ENCODE measurements at places on chromosomes 7 and 10.

DNA sequence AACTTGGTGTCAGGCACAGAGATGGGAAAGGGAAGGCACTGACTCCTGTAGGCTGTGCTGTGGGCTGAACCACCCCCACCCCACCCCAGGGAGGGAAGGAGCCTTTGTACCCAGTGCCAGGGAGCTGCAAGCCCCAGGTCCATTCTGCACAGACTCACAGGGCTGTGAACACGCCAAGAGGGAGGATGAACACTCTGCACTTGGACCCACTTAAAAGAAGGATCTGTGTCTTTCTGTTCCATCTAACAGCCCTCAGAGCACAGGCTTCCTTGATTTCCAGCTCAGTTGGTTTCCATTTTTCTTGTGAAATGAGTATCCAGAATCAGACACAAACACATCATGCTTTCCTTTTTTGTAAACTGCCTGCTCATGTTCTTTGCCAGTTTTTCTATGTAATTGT lies 84.9 kb downstream of the GRB10 start:
- DNase-seq = no peak

- no peak for DNase-seq
Measured at GRCh38 chr7:36777855-36778254, 53.6 kb upstream of the AOAH start.

- DNase-seq = no peak
Measured at GRCh38 chr7:121167971-121168370, 160.8 kb upstream of the WNT16 start.

DNA sequence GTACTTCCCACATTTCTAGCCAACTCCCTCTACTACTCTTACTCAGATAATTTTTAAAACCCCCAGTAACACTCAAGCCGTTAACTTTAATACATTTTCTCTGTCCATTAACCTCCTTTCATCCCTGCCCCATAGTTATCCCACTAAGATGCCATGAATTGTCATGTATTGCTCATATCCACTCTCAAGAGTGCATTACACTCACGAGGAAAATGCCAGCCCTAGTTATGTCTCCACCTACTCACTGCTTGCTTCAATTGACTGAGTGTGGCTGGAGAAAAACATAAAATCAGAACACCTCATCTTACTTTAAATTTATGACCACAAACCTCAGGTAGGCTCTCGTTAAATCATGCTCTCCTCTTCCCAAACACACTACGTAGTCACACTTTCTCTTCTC lies 324.1 kb upstream of the NPSR1 start:
- DNase-seq = no peak

GRCh38 chr10:120495226-120496009 lies 38.4 kb downstream of the PLPP4 start:
- DNase-seq = no peak

DNA sequence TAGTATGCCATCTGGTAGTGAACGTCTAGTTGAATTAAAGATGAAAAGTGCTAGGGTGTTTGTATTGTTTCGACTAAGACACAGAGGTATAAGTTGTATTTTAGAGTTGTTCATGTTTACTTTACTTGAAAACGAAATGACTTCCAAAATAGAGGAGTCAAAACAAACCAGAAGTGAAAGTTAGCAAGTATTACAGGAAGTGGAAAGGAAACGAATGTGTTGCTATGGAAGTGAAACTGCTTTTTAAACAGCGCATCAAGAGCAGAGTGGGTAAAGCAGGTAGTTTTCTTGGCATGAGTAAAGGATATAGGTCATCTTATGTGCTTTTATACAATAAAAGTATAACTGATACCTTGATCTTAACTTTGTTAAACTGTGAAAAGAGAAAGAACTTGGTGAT lies 20.0 kb upstream of the GALNTL5 start:
- DNase-seq = no peak

- no peak for DNase-seq
Measured at GRCh38 chr7:23529262-23529859, 2.4 kb downstream of the TRA2A start.

GRCh38 chr7:50209461-50210135 lies 94.9 kb upstream of the IKZF1 start:
- DNase-seq = no peak

DNA sequence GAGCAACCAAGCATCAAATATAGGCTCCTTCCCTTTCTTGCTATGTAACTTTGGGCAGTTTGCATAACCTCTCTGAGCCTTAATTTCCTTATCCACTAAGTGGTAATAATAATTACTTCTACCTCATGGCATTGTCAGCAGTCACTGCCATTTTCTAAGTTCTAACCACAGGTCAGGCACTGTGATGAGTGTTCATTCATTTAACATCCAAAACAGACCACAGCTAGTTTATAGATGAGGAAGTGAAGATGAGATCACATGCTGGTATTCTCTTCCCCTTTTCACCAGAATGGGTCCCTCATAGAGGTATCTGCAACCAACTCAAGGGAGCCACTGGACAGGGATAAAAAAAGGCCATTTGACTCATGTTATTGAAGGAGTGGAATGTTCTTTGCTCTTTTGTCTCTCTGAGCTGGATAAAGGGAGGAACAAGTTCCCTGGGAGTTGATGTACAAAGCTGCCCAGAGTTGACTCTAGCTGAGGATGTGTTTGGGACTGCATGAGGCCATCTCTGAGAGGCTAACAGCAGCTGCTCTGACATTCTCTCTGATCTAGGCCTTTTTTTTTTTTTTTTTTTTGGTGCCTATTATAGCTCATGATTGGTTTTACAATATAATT lies 65.0 kb downstream of the DNAJC12 start:
- no peak for DNase-seq

DNA sequence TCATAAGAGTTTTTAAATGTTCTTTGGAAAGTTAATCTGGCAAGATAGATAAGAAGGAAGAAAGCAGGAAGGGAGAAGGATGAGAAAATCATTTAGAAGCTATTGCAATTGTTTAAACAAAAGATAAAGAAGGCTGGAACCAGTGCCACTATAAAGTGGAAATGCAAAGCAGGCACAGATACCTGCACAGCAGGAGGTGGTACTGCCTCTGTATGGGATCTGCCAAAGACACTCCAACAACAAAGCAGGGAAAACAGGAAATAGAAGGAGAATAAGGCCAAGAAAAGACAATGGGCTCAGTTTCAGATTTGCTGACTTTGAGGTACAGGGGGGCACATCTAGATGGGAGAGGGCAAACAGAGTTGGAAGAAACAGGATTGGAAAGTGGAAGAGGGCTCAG lies 138.6 kb downstream of the PPP1R17 start:
- no peak for DNase-seq

GRCh38 chr7:100378114-100378755 lies 4.9 kb downstream of the PILRA start:
- no peak for DNase-seq

DNA sequence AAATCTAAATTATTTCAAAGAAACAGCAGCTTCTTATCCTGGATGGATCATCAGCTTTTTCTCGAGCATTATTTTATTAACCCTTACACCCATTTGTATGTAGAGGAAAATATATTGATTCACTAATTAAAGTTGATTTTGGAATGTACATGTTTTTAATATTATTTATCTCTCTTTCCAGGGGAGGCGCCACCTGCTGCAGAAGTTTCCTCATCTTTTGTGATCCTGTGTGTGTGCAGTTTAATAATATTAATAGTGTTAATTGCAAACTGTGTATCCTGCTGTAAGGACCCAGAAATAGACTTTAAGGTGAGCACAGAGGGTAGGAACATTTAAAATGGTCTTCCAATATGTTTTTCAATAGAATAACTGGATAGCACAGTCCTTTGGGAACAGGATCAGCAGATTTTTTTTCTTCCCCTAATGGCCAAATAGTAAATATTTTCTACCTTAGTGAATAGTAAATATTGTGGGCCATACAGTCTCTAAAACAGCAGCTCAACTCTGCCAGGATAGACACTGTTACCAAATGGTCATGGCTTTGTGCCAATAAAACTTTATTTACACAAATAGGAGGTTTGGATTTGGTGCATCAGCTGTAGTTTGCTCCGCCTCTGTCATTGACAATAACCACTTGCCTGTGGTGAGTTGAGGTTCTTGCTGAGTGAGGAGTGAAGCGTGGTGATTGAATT lies 30.6 kb downstream of the LMTK2 start:
- DNase-seq = no peak

DNA sequence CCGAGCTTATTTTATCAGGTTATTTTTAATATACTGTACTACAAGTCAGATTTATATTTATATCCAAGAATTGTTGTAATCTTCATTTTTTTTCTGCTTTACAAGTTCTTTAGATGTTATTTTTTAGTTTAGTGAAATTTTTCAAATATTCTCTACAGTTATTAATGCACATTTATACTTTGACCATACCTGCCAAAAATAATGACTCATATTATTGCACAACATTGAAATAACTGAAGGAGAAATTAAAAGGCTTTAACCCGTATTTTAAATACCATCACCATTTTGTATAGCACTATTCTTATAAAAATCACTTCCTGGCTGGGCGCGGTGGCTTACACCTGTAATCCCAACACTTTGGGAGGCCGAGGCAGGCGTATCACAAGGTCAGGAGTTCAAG lies 278.5 kb downstream of the BICC1 start:
- DNase-seq = no peak

DNA sequence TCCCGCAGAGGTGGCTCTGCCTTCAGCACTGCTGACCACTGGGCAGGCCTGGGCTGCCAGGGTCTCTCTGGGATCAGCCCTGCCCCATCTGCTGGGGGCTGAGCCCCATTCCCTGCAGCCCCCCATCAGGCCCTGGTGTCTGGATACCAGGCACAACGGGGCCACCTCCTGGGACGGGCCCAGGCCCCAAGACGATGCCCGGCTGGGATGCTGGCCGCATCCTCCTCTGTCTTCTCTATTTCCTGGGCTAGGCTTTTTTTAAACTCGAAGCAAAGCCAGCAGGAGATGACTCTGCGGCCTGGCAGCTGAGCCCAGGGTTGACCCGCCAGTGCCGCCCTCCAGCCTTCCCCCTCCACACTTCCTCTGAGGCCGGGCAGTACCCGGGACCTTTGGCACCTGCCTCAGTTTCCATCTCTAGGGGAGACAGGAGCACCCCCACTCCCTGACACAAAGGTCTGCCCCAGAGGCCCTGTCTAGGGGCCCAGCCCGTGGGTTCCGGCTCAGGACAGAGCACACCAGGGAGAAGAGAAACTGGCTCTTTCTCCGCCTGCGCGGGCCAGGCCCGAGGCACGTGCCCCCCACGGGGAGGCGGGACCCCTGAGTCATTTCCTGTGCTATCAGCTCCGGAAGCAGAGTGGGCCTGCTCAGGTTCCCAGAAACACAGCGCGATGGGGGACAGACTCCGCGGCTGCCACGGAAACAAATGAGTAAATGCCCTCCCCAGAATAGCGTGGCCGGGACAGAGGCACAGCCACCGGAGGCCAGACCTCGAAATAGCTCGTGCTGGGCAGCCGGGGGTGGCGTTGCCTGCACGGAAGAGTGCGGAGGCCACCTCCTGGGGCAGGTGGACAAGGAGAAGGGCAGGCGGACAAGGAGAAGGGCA lies 84.6 kb upstream of the PDGFA start:
- DNase-seq = no peak

DNA sequence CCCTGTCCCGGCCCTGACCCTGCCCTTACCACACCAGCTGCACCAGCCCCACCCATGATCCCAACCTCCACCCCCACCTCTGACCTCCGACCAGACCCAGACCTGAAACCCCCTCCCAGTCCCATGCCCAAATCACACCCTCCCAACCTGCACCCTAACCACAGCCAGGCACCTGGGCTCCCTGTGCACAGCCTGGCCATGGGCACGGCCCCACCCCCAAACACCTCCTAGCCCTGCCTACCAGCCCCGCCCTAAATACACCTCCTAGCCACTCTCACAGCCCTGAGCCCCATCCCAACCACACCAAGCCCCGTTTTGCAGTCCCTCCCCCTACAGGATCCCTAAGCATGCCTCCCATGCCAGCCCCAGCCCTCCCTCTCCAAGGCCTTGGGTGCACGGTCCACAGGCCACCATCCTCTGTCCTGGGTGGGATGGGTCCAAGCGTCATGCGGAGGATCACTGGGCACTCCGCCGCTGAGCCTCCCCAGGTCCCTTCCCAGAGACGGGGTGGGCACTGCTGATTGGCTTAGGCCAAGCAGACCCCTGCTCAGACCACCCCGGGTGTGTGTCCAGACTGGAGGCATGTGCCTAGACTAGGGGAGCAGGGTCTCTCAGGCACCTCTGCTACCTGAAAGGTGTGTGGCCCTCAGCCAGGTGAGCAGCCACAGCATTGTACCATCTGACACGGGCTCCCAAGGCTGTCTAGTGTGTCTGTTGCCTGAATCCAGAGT lies 30.1 kb downstream of the INSIG1 start:
- no peak for DNase-seq

DNA sequence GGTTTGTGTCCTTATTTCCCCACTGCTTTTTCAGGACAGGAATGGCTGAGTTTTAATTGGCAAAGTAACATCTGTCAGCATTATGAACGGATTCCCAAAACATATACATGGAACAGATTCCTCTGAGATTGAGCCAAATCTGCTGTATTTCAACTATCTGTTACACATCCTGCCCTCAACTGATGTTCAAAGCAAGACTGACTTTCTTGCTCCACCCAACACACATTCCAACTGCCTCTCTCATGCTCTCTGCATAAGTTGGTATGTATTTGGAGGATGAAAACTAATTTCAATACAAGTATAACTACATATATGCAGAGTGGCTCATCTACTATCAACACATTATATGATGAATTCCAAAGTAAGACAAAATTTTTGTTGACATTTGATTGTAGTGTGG lies 342.2 kb downstream of the GATA3 start:
- no peak for DNase-seq

GRCh38 chr10:119896061-119896655 lies 3.6 kb downstream of the SEC23IP start:
- DNase-seq = peak; percentile 5

GRCh38 chr10:71319800-71320392 lies 837 bp downstream of the SLC29A3 start:
- no peak for DNase-seq

DNA sequence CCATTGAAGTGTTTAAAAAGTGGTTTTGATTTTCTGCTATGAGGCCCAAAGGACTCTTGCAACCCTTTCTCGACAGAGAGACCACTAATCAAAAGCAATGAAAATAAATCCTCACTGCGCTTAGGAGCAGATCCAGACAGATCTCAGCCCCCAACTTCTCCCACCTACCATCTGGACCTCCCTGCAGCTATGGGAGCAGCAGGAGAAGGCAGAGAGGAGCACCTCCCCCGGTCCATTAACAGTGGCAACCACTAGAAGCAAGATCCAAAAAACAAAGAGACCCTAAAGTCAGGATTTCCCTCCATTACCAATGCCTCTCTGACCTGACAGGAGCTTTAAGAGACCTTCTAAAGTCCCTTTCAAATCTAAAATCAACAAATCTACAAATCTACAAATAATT lies 99.0 kb upstream of the LSM8 start:
- no peak for DNase-seq

GRCh38 chr7:55369427-55370400 lies 4.6 kb downstream of the LANCL2 start:
- DNase-seq = no peak

Measured in C1 segment of cervical spinal cord (tissue), 14 donors.